Stimulated activated memory B cell treated with anti-CD40 and anti-IgM and Interleukin-4, amounts not matched to agents 10 μg/mL and 1 μg/mL and 100 μg/mL, for 72 hours (primary cell): ENCODE measurements at places on chromosomes 2 and 18.

- no peak for ATAC-seq
Observed at GRCh38 chr2:116911540-116911939, 903.0 kb upstream of the DDX18 start.

GRCh38 chr18:23835091-23835490, 145.8 kb downstream of the LAMA3 start:
- no peak for ATAC-seq

DNA sequence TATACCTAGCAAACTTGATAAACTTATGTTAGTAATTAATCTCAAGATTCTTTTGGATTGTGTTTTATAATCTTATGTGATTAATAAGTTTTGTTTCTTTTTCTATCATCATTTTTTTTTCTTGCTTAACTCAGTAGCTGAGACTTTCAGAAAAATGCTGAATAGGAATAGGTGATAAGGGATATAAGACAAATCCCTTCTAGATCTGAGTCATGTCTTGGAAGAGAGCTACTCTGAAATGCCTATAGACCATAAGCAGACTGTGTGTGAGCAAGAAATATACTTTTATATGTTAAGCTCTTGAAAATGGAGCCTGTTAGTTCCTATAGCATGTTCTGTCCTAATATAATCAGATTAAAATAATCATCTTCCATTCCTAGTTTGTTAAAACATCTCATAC, 29.6 kb downstream of the CYBRD1 start:
- ATAC-seq, result no peak

DNA sequence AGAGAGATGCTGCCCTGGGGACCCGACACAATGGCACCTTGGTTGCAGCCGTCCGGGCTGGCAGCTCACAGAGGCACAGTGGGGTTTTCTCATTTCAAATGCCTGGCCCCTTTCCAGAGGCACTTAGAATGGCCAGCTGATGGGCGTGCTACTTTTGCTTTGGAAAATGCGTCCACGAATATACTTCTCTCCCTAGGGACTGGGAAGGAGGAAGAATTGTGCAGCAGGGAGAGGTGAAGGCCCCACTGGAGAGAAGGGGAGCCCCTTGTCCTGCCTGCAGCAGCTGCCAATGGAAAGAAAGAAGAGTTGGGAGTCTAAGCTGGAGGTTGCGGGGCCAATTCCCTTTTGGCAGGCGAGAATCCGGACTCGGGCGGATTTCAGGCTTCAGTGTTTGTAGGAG, 1.1 kb upstream of the MAL start:
- ATAC-seq, result no peak

- no peak for ATAC-seq
Observed at GRCh38 chr2:42132191-42132965, 36.8 kb upstream of the EML4 start.

- ATAC-seq, result peak; percentile 79
Observed at GRCh38 chr18:79466591-79466990, 70.9 kb downstream of the NFATC1 start.

DNA sequence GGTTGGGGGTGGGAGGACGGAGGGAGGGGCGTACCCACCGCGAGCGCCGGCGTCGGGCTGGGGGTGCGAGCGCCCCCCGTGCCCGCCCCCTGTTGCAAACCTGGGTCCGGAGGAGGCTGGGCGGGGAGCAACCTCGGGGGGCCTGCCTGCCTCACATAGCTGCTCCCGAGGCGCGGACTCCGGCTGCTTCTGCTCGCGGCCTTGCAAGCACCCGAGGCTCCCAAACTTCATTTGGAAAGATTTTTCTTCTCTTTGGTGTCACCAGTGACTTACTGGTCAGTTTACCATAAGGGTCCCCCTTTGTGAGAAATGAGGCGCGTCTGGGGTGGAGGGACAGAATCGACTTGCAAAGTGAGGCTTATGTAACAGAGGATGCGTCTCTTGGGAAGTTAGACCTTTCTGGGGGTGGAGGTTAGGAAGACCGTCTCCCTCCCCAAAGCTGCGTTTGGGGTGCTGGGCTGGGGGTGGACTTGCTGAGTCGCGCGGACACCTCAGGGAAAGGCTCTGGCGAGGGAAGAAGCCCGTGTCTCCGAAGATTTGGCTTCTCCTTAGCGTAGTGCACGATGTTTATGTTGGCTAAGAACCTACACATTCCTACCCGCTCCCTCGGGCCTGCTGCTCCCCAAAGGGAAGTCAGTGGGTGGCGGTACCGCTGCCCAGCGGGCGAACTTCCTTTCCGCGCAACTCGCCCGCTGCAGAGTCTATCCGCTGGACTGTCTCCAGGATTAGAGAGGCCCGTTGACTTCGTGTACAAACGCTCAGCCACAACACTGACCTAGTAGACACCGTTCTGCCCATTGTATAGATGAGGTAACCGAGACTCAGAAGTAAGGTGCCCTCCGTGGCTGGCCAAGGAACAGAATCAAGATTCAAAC, 559 bp downstream of the TMEM37 start:
- no peak for ATAC-seq
